ENCODE measurements at places on chromosomes 16 and 17.

- ATAC-seq = no peak
Measured at GRCh38 chr17:11553135-11553534, 45.1 kb upstream of the DNAH9 start.

- ATAC-seq = no peak
Measured at GRCh38 chr17:13337864-13338371, 263.8 kb downstream of the HS3ST3A1 start.

DNA sequence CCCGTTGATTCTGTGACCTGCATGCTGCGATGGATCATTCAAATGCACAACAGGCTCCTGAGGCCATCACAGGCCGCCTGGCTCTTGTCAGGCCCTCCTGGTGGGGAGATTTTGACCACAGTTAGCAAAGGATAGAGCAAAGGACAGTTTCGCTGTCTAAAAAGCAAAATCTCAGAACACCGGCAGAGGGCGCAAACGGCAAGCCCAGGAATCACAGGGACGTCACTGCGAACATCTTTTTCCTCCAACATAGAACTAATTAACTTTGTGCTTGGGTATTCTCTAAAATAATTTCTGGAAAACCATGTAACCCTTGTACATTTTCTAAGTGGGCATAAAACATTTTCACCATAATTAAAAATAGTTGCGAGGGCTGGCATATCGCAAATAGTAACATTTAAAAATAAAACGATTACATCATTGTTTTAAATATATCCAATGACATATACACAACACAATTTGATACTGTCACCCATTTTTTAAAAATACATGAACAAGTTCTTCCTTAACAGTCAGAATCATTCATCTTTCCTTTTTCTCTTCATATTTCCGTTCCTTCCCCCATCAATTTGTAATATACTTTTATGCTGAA is 19.7 kb upstream of the SLC47A1 start:
- ATAC-seq = peak; percentile 55

DNA sequence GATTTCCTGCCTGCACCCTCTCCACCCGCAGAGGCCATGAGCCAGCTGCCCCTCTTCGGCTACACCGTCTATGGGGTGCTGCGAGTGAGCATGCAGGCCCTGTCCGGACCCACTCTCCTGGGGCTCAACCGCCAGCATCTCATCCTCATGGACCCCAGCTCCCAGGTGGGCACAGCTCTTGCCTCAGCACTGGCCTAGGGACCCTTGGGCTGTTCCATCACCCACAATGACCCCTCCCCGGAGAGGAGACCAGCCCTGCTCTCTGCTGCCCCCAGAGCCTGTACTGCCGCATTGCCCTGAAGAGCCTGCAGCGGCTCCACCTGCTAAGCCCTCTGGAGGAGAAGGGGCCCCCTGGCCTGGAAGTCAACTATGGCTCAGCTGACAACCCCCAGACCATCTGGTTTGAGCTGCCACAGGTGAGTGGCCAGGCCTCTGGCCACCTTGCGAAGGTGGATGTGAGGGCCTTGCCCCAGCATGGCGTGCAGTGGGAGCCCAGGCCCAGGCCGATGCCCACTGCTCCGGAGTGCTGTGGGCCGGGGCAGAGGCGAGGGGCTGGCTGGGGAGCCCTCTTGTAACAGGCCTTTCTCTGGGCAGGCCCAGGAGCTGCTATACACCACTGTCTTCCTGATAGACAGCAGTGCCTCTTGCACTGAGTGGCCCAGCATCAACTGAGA is 7.3 kb upstream of the SMIM5 start:
- peak; percentile 50 for ATAC-seq

DNA sequence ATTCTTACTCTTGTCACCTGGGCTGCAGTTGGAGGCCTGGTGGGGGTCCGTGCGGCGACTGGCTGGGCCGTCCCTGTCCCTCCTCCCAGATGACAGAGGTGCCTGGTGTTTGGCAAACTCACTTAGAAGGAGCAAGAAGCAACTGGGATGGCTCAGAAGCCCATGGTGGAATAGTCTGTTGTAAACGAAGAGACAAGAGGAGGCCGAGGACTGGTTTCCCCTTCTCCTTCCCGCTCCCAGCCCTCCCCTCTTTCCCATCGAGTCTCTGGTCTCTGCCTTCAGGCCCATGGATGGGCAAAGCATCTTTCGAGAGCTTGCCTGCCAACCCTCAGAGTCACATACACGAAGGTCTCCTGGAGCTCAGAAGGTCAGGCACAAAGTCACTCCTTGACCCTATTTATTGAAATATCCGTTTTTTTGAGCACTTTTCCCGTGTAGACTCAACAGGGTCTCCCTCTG is 364.4 kb downstream of the SEC14L1 start:
- ATAC-seq = no peak

DNA sequence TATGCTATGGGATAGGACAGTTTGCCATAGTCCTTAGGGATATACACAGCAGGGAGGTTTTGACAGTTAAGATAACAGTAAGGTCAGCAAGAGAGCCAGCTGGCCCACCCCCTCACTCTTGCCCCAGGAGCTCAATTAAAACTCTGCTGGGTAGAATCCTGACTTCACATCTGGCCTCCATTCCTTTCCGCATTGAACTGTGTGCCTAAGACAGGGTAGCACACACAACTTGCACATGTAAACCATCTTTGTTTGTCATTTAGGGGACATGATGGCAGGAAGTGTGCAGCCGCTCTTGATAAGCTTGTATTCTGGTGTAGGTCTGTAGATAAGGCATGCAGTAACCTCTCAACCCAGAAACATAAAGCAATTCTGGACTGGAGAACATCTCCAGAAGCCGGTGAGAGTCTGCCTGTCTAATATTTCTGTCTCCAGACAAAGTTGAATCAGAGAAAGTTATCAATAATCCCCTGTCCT is 5.2 kb downstream of the MINK1 start:
- ATAC-seq = no peak

GRCh38 chr16:177394-177822 is 928 bp downstream of the HBA1 start:
- ATAC-seq = no peak

DNA sequence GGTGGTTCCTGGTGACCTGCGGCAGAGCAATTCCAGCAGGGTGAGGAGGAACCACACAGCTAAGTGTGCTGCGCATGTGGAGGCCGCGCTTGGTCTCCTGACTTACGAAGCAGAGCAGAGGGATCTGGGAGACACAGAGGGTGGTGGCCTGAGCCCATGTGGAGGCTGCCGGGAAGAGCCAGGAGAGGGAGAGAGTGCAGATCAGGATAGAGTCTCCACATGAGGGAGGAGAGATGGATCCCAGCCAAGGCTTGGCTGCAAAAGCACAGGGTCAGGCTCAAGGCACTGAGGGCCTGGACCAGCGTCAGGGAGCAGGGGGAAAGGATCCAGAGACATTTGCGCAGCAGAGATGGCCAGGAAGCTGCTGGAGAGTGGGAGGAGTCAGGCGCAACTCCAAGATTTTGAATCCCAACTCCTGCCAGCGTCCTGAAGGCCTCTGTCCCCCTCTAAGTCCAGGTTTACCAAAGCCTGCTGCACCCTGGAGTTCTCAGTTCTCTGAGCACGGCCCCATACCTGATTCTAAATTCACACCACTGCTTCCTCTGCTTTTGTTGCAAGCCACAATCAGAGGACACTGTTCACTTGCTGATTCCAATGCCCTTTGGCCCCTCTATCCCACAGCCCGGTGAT is 11.3 kb upstream of the MLLT6 start:
- ATAC-seq = no peak

DNA sequence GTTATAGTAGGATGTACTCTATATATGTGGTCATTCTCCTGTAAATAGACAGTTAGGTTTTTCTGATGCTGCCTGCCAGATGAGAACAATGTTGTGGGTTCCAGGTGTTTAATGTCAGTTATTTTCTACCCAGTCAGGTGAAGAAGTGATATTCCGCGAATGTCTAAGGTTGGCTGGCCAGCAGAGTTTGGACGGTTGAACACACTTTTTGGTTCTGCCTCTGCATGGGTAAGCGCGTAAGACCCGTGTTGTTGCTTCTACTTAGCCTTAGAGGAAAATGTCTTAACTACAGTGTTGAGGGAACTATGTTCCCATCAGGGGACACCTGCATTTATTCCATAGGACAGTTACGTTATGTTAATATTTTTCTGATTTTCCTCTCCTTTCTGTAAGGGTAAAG is 162.6 kb downstream of the MAP2K6 start:
- no peak for ATAC-seq

GRCh38 chr16:1351582-1352362 is at the start of the genes GNPTG and TSR3:
GNPTG (plus strand) TSS chr16:1351931; CDS start chr16:1351966, 35 bp downstream.
TSR3 (minus strand) TSS chr16:1351878; CDS start chr16:1351804, 74 bp downstream.
- ATAC-seq = peak; percentile 92

DNA sequence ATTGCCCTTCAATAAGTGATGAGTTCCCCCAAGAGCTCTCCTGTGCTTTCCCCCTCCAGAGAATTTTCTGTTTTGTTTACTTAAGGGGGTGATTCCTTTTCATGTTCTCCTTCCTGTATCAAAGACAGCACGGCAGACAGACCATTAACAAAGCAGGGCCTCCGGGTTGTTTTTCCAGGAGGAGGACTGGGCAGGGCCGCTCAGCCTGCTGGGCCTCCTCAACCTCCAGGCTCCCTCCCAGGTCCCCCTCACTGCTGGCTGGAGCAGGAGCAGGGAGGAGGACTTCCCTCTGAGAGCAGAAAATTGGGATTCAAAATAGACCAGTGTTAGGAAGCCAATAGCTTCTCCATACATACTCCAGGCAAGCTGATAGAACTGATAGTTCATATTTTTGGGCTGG is 20.4 kb downstream of the SDK2 start:
- no peak for ATAC-seq

GRCh38 chr17:61668486-61668885 is 77.5 kb upstream of the NACA2 start:
- no peak for ATAC-seq

DNA sequence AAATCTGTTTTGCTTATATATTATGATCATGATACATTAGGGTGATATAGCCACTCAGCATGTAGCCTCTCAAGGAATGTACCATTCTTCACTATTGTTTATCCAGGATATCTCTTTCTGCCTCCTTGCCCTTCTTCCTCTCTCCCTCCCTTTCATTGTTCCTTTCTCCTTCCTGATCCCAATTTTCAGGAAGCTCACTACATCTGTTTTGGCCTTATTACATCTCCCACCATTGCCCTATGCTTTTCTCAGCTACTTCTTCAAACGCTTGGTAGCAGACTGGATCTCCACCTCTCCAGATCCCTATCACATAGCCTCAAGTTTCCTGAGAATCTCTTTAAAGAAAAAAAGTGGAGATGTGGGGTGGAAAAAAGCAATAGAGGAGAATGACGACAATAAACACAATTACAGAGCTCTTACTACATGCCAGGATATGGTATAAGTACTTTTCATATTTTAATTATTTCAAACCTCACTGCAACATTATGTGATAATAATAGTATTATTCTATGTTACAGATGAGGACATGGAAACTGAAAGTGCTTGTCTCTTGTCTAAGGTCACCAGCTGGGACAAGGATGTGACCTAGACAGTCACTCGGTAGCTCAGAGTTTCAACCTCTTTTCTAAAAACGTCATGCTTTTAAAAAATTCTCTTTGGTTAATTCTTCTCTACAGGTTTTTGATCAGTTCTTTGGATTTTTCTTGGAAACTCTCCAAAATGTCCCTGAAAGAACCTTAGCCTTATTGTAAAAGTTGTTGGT is 959.1 kb downstream of the CDH11 start:
- ATAC-seq = no peak

GRCh38 chr16:4709481-4709880 is 16.1 kb downstream of the NUDT16L1 start:
- no peak for ATAC-seq

DNA sequence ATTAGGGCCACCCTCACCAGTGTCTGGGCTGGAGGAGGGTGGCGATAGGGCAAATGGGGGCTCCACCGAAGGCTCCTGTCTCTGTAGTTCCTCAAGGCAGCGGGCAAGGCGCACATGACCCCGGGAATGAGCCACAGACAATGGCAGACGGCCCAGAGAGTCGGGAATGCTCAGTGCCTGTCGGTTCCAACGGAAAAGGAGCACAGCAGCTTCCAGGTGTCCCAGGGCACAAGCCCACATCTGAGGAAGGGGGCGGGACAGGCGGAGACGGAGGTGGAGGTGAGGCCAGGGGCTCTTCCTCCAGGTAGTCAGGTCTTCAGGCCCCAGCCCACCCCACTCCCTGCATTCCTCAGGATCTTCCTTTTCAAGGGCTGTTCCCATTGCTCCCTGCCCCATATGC is 5.1 kb upstream of the SPAG7 start:
- ATAC-seq = no peak

- ATAC-seq = no peak
Measured at GRCh38 chr17:33966410-33967059, 288.6 kb upstream of the CCL2 start.

DNA sequence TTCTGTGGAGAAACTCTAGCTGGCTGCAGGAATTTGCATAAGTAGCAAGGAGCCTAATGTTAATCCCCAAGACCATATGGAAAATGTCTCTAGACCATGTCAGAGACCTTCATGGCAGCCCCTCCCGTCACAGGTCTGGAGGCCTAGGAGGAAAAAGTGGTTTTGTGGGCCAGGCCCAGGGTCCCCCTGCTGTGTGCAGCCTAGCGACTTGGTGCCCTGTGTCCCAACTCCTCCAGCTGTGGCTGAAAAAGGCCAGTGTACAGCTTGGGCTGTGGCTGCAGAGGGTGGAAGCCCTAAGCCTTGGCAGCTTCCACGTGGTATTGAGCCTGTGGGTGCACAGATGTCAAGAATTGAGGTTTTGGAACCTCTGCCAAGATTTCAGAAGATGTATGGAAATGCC is 306.9 kb upstream of the CA10 start:
- ATAC-seq = no peak

DNA sequence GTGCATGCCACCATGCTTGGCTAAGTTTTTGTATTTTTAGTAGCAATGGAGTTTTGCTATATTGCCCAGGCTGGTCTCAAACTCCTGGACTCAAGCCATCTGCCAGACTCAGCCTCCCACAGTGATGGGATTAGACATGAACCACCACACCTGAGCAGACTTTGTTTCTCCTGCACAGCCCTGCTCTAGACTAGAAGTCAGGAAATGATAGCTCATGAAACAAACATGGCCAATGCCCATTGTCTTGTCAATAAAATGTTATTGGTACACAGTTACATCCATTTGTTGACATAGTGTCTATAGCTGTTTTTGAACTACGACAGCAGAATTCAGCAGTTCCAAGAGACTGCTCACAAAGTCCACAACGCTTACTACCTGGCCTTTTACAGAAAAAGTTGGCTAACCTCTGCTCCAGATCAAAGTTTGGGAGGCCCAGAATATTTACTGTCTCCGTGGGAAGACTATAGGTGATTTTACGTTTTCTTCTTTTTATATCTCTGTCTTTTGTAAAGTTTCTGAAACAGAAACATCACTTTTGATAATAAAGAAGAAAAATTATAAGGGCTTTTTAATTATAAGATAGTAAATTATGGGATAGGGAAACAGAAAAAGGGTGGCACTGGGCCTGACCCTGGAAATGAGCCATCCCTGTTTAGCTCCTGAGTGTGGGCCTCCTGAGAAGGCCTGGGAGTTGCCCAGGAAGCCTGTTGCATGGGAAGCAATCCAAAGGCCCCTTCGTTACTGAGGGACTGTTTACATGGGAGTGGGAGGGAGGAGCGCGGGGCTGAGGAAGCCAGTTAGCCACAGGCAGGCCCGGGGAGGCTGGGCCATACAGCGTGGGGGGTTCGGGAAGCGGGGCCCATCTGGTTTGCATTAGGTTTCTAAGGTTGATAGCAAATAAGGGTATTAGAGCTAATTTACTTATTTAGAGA is 201.5 kb downstream of the IRF8 start:
- no peak for ATAC-seq

Measured in activated CD4-positive, CD25-positive, alpha-beta regulatory T cell treated with anti-CD3 and anti-CD28 coated beads, Interleukin-2, amount 50 U/mL, for 24 hours (primary cell).